Activated T-helper 1 cell treated with Interleukin-2 at 50 U/mL for 16 hours (primary cell): ENCODE measurements at places on chromosomes 6 and 20.

- DNase-seq = no peak
Measured at GRCh38 chr6:32658268-32658897, 8.1 kb downstream of the HLA-DQB1 start.

DNA sequence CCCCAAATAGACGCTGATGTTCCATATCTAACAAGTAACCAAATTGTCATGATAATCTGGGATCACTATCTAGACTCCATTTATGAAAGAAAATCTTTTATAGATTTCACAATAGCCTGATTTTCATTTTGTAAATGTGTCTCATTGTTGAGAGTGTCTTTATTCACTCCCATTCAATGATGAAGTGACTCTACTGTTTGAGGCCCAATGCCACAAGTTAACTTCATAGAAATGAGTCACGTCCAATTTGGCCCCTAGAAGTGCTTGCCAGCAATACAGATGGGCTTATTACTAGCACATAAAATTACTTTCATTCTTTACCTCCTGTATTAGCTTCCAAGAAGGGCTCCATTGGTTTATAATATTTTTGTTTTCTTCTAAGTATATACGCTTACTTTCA lies 6.3 kb downstream of the IPCEF1 start:
- DNase-seq = no peak

- DNase-seq = no peak
Measured at GRCh38 chr6:10316373-10316721, 98.5 kb downstream of the TFAP2A start.

GRCh38 chr6:132368916-132369481 lies 32.3 kb downstream of the MOXD1 start:
- no peak for DNase-seq
